Bronchial epithelial cell (primary cell): ENCODE measurements at places on chromosomes 7 and 10. TPM values are rescaled to one million over a fixed set of nuclear protein-coding genes. Genes with fewer than 3 reads are reported as not detected.

DNA sequence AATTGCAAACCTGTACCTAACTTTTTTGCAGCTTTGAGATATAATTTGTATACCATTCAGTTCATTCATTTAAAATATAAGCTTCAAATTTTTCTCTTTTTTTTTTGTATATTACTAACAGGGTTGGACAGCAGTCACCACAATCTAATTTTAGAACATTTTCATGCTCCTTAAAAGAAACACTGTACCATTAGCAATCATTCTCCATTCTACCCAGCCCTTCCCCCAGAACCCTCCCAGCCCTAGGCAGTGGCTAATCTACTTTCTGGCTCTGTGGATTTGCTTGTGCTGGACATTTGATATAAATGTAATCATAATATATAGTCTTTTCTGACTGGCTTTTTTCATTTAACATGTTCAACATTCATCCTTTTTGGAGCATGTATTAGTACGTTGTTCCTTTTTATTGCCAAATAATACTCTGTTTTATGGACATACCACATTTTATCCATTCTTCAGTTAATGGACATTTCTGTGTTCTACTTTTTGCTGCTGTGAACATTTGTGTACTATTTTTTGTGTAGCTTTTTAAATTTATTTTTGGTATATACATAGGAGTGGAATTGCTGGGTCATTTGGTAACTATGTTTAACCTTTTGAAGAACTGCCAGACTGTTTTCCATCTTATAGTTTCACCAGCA lies 40.9 kb upstream of the ST7 start:
- no peak for DNase-seq

DNA sequence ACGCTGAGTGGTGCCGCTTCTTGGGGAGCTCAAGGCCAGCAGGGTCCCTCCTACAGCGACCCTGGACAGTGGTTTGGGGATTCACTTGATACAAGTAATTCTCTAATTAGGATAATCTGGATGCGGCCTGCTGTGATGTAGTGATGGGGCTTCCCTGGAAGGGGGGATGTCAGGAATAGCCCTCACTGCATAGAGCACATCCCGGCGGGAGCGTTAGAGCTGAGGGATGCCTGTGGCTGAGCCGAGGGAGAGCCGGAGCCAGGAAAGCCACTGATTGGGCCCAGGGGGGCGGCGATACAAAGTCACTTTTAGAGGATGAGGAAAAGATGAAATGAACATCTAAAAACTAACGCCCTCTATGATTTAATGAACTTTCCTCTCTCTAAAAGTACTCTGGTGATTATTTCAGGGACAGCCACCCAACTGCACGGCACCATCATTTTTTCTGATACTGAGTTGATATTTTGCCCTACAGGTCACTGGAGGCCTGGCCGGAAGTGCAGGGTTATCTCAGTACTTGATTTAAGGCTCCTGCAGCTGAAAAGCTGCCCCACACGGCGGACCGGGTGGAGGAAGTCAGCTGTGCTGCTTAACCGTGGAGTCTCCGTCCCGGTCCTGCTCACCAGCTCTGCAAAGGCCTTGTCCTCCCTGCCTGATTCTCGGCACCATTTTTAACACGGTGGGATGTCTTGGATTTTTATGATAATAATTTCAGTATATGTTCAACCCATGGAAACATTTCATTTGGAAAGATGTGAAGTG lies 518.8 kb downstream of the DNAJB6 start:
- no peak for DNase-seq

DNA sequence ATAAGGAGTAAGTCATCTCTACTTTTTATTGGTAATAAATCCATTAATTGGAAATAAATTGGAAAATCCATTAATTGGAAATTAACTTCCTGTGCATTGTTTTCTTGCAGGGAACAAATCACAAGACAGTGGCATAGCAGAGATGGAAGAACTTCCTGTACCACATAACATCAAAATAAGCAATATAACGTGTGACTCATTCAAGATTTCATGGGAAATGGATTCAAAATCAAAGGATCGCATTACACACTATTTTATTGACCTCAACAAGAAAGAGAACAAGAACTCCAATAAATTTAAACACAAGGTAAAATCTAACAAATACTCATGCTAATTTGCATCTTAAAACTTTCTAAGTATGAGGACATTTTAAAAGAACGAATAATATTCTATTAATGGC lies 57.8 kb downstream of the PHYHIPL start:
- no peak for DNase-seq

DNA sequence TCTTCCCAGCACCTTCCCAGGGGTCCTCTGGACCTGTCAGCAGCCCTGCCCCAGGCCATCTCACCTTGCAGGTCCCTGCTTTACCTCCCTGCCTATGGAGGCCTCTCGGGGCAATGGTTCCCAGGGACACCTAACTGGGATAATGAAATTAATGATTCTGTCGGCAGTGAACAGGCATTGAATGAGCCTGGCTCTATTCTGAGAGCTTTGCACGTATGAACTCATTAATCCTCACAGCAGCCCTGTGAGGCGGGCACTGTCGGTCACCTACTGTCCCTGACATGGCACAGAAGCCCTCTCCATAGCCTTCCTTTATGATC lies 22.9 kb downstream of the ADCYAP1R1 start:
- DNase-seq = no peak

- no peak for DNase-seq
Measured at GRCh38 chr10:132329565-132330485, 2.2 kb upstream of the LRRC27 start.

DNA sequence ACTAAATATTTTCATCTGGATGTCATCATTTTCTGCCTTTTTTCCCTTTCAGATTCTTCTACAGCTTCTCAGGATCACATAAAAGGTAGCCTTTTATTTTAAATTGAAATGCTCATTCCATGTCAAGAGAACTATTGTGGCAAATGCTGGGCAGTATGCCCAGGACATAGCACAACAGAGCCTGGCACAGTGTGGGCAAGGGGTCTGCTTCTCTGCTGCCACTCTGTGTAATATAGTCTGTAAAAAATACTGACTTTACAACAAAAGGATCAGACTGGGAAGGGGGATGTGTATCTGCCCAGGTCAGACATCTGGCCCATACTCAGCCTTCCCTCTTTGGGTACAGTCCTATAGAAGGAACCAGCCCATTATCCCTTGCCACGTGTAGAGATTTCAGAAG lies 62.7 kb downstream of the CUZD1 start:
- DNase-seq = no peak

DNA sequence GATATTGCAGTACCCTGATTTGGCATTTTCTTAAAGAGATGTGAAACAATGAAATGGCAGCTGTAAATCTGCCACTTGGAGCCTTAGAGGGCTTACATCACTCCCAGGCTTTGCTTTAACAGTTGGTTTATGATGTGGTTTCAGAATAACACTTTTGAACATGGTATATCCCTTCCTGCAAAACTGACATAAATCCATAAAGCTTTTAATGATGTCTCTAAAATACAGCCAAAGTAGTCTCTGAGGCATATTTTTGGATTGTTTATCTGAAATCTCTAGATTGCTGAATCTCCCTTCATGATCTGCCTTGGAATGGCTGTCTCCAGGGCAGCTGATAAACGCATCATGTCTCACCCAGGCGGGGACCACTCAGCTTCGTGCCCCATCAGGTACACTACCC lies 377.8 kb upstream of the C7orf33 start:
- no peak for DNase-seq

- DNase-seq = no peak
Measured at GRCh38 chr10:60856405-60856804, 78.1 kb downstream of the CDK1 start.

DNA sequence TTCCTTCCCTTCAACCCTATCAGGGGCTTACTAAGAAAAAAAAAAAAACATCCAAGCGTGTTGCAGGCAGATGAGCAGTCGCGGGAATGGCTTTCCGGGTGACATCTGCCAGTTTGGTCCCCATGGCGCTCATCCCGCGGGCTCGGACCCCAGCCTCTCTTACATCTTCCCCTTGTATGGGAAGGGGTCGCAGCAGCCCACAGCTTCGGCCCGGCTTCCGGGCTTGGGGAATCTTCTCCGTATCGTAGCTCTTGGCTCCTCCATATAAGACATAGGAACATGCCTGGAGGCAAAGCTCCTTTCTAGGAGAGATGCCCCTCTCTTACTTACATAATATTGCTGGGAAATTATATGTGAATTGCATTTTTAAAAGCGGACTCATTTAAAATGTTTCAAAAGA lies 99.5 kb downstream of the CUX1 start:
- no peak for DNase-seq

- DNase-seq = no peak
Measured at GRCh38 chr10:70060389-70060788, 7.7 kb downstream of the MACROH2A2 start.

DNA sequence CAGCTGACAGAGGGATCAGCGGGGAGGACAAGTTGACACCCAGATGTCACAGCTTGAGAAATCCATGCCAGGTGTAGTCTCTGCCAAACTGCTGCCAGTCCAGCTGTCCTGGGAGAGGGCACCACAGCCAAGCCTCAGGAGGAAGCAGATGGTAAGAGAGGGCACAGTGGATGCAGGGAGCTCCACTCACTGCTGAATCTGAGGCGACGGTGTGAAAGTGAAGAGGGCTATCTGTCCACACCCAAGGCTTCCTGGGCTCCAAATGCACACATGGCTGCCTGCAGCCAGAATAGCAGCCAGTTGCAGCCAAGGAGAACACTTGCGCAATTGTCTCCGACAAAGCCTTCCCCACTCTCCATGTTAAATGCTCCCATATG lies 502.4 kb downstream of the GRID1 start:
- no peak for DNase-seq

DNA sequence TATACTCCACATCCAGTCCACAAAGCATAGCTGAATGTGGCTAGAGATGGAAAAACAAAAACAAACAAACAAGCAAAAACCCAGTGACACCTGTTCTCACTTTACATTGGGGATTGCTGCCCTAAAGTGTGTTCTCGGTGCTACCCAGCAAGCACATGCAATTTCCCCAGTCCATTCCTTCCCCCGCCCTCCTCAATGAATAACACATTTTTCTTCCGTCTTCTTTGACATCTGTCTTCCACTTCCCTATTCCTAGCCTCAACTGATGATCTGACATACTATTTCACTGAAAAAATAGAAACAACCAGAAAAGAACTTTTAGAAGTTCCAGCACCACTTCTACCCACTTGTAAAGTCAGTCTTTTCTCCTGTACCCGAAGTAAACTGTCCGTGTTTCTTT lies 147.1 kb downstream of the MALRD1 start:
- DNase-seq = no peak

DNA sequence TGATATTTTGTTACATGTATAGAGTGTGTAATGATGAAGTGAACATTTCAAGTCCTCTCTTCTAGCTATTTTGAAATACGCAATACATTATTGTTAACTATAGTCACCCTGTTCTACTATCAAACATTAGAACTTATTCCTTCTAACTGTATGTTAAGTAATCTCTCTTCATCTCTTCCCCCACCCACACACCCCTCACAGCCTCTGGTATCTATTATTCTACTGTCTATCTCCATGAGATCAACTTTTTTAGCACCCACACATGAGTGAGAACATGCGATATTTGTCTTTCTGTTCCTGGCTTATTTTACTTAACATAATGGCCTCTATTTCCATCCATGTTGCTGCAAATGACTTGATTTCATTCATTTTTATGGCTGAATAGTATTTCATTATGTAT lies 57.7 kb upstream of the EGR2 start:
- no peak for DNase-seq

DNA sequence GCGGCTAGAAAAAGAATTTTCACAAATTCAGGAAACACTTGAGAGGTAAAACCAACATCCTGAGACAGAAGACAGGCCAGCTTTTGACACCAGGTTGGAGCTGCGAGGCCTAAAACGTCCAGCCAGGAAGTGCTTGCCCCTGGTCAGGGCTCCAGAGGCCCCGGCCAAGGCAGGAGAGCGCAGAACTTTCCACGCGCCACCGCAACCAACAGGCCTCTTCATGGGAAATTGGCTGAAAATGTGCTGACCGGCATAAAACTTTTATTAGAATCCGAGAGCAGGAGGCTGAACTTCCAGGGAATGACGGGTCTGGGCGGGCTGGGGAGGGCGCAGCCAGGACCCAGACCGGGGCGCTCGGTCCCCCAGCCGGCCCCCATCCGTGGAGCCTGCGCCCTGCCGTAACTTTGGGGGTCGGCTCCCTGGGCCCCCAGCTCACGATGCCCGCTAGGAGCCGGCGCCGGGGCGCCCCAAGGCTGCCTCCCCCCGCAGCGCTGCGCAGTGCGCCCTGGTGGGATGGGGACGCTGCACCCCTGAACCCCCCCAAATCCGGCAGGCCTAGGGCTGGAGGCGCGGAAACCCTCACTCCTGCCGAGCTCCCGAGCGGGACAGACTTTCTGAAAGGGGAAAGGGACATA lies 414.0 kb upstream of the MKI67 start:
- no peak for DNase-seq

- DNase-seq = no peak
Measured at GRCh38 chr10:34079702-34080484, 735.2 kb downstream of the PARD3 start.

- peak; percentile 47 for DNase-seq
Measured at GRCh38 chr10:3838460-3839437, 53.7 kb upstream of the KLF6 start.

GRCh38 chr7:21912305-21912704 lies 33.4 kb downstream of the CDCA7L start:
- no peak for DNase-seq

- DNase-seq = no peak
Measured at GRCh38 chr10:25901199-25901598, 32.8 kb upstream of the MYO3A start.

The DGKB gene
- not detected in 2 replicates for total RNA-seq

The COL17A1 gene
- 594 and 626 TPM in 2 replicates for total RNA-seq

The APBB1IP gene
- not detected in 2 replicates for total RNA-seq

The TMEM176B gene
- total RNA-seq = not detected in 2 replicates

The NPSR1 gene
- total RNA-seq = not detected in 2 replicates

The GIMAP6 gene
- not detected in 2 replicates for total RNA-seq

The HKDC1 gene
- 3.9 and 12.7 TPM in 2 replicates for total RNA-seq

The LMTK2 gene
- total RNA-seq = 12.9 and 21.4 TPM in 2 replicates
